ACHN (cell line): ENCODE measurements at places on chromosomes 11 and 22.

DNA sequence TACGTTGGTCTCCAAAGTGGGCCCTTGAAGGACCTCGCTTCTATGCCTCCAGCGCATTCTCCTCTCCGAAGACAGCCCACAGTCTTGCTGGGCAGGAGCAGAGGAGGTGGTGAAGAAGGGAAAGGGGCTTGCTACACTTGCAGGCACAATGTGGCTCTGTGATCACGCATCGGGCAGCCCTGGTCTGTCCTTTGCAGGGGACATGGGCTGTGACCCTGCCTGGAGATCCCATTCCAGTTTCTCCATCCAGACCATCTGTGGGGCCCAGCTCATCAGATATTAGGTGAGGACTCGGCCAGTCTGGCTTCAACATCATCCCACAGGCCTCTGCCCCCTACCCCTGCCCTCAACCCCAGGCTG is 810 bp downstream of the APOA1 start:
- DNase-seq: no peak

GRCh38 chr22:47402876-47403525 is 640.6 kb downstream of the TBC1D22A start:
- no peak for DNase-seq

GRCh38 chr11:101470881-101471520 is 112.8 kb downstream of the TRPC6 start:
- no peak for DNase-seq

DNA sequence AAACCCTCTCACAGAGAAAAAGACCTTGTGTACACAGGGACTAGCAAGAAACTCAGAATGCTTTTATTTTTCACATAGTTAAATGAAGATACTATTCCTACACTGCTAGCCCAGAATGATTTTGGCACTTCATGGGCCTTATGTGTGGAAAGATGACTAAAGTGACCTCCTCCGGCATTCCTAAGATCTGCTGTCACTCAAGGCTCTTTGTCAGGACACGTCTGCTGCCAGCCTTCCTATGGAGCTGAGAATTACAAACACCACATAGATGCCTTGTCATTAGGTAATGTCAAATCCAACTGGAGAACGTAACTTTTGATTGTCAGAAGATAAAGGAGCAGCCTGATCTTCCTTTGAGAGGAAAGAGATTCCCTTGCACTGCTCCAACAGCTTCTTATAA is 249.1 kb downstream of the FAT3 start:
- no peak for DNase-seq

- DNase-seq: peak; percentile 56
These were observed 18.1 kb upstream of the MRTFA start for GRCh38 chr22:40654522-40655167.

GRCh38 chr22:40714499-40715337 is 35.4 kb downstream of the MCHR1 start:
- peak; percentile 34 for DNase-seq

DNA sequence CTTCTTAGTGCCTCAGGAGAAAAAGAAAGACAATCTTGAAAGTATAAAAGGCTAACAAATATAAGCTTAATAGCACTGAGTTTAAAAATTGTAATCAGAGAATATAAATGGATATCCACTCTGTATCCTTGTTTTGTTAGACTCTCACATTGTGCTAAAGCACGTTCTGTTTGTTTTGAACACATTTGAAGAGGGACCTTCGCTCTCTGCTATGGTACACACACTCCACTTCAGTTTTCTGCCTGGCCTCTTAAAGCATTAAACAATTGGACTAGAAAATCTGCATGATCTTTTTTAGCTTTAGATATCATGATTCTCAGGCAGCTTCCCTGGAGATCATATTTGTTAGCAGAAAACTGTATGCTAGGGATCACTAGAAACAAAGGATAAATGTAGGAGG is 40.3 kb upstream of the PGR start:
- DNase-seq: no peak

DNA sequence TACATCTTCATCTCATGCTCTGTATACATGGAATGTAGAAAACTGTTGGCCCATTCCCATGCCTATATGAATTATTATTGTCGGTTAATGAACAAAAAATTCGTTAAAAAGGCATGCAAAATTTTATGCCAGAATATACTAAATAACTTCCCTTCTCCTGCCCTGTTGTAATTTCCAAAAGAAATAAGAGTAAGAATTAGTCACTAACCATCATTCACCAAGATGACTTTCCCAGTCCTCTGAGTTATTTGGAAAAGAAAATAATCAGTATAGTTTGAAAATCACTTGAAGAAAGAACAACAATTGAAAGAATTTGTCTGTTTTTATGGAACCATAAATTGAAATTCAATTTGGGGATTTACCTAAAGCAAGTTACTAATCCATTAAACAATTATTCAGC is 1149.1 kb upstream of the RAG2 start:
- DNase-seq: no peak
